Kidney tubule cell (primary cell): ENCODE measurements at places on chromosomes 7 and 10.
A peak's percentile ranks its signal among the peaks of the same experiment; 100 is the strongest.

- DNase-seq = peak; percentile 82
Measured at GRCh38 chr10:79067241-79068202, 1.2 kb upstream of the ZMIZ1 start.

DNA sequence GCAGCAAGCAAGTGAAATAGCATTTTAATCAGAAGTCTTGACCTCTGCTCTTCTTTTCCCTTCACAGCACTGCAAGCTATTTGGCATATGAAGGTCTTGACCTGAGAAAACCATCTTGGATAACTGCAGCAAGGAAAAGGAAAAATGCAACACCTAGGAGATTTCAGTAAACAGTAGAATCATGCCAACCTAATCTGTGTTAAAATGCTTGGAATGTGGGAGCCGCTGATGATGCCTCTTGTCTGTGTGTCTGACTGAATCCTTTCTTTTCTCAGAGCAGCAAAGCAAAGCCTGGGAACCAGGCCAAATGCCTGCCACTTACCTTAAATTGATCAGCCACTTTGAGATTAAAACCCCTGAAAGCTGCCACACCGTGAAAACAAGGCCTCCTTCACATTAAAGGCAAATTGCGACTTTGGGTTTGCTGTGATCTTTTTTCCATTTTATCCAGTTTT is 80.4 kb upstream of the CDK6 start:
- peak; percentile 90 for DNase-seq

DNA sequence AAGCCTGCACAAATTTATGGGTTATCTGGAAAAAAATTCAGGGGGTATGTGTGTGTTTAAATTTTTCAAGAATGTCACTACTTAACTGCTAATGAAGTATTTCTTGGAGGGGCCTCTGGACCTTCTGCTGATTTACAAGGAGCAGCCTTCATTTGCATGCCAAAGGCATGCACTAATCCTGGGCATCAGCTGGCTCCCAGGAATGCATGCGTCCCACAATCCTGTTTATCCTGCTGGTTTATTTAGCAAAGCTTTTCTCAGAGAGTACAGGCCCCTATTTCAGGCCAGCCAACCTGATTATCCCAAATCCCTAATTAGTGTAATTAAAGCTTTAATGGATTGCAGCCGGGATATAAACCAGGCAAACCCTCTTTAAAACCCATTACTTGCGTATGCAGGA is 170.4 kb downstream of the TAX1BP1 start:
- no peak for DNase-seq

GRCh38 chr7:149459540-149460452 is 1.1 kb downstream of the ZNF777 start:
- peak; percentile 36 for DNase-seq

DNA sequence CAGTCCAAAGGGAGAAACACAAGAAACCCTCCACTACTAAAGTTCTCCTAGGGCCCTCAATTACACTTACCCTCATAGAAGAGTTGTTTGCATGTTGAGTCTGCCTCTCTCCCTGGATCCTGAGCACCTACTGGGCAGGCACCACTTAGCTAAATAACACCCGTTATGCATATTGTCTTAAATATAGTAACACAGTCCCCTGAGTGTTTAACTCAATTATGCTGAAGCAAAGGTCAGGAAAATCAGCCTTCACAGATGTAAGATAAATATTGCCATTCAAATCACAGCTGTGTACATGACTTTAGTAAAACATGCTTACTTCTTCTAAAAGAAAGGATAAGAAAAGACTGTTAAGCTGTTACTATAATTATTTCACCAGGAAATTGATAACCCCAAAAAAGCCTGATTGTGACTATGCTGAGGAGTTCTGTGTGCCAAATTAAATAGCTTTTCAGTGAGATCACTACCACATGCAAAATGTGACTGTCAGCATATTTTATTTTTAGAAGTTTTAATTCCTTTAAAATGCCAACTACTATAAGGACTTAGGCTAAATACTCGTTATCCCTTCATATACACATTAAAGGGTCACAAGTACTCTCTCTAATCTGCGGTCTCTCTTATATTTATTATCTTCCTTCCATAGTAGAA is 733.9 kb upstream of the PHF14 start:
- DNase-seq = no peak

DNA sequence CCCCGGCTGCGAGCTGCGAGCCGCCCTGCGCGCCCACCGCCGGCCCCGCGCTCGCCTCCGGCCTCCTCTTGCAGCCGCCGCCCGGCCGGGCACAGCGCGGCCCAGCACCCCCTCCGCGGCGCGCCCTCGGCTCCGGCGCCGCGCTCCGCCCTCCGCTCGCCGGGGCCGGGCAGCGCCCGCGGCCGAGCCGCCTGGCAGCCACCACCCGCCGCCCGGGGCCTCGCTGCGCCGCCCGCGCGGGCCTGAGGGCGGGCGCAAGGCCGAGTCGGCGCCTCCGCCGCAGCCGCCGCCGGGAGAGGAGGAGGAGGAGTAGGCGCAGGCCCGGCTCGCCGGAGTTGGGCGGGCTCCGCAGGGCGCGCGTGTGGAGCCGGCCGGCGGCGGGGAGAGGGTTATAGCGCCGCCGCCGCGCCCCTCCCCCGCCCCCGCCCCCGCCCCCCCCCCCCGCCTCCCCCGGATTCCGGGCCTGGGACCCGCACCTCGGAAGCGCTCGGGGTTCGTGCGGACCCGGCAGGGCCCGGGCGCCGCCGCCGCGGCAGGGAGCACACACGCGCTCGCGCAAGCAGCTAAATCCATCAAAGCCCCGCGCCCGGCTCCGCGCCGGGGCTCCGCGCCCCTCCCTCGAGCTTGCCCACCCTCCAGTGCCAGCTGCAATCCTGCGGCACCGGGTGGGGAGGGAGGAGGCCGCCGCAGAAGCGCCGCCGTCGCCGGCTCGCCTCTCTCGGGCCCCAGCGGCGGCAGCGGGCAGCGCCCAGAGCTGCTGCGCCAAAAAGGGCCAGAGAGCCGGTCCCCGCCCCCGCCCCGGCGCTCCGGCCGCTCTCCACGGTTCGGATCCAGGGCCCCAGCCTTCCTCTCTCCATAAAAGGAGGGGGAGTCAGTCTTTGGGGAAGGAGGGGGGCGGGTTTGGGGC is at the start of gene PDGFA:
Gene PDGFA, minus strand, starts transcription at position 363 of the 907 bp plus-strand sequence. CDS start 845 bp downstream, outside the sequence.
- DNase-seq = peak; percentile 78

GRCh38 chr10:85702768-85703167 is 663.8 kb downstream of the GRID1 start:
- DNase-seq = no peak

DNA sequence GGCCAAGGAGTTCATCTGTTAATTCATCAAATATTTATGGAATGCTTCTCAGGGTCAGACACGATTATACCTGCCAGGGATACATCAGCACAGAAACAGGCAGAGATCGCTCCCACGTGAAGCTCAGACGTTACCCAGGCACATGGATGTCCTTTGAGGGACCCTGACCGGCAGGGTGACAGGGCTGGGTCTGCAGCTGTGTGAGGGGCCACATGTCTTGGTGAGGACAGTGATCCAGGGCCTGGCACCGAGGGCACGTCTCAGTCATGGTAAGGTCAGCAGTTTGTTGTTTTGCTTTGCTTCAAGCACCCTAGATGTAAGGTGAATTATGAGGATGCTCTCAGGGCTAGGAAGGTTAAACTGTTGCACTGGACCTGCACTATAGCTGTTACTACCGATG is 227.9 kb downstream of the WDR37 start:
- DNase-seq = no peak

DNA sequence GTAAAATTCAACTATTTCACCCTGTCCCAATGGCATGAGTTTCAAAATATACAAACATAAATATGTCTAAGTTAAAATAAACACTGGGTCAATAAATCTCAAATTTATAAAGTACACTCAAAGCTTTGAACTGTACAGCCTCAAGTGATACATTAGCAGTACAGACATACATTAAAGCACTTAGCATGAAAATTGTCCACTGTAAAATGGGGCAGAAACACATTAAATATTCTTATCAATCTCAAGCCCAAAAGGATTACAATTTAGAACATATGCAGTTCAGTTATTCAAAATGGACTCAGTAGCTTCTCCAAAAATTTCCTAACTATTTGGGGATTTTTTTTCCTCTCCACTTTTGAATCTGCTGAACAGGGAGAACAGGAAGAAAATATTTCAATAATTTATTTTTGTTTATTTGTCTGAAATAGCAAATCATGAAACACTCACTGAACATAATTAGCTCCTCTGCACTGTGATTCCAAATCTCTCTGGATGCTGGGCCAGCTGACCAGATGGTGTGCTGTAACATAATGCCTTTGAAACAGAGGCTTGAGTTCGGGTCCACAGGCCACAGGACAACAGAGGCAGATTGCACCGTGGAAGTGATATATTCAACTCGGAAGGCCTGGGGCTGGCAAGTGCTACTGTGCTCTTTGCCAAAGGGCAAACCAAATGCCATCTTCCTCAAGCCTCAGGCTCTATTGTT is 248.9 kb upstream of the LRRN3 start:
- no peak for DNase-seq

DNA sequence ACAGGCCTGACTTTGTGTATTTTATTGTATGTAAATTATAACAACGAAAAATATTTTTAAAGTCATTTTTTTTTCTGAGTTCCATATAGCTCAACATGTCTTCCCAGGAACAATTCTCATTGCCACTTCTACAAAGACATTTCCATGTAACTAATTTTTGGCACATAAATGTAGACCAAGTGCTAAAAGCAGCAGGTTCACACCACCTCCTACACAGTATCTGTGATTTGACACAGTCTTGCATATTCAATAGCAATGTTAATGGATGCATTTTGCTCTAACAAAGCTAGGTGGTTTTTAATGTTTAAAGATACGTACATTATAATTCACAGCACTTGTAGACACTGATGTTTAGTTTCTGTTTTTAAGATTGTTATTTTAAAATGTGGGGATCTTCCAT is 346.5 kb downstream of the GPAM start:
- DNase-seq = no peak

GRCh38 chr7:5429857-5430611 is 6.4 kb upstream of the TNRC18 start:
- DNase-seq = peak; percentile 68

- DNase-seq = peak; percentile 29
Measured at GRCh38 chr10:58963723-58964124, 212.7 kb upstream of the PHYHIPL start.

DNA sequence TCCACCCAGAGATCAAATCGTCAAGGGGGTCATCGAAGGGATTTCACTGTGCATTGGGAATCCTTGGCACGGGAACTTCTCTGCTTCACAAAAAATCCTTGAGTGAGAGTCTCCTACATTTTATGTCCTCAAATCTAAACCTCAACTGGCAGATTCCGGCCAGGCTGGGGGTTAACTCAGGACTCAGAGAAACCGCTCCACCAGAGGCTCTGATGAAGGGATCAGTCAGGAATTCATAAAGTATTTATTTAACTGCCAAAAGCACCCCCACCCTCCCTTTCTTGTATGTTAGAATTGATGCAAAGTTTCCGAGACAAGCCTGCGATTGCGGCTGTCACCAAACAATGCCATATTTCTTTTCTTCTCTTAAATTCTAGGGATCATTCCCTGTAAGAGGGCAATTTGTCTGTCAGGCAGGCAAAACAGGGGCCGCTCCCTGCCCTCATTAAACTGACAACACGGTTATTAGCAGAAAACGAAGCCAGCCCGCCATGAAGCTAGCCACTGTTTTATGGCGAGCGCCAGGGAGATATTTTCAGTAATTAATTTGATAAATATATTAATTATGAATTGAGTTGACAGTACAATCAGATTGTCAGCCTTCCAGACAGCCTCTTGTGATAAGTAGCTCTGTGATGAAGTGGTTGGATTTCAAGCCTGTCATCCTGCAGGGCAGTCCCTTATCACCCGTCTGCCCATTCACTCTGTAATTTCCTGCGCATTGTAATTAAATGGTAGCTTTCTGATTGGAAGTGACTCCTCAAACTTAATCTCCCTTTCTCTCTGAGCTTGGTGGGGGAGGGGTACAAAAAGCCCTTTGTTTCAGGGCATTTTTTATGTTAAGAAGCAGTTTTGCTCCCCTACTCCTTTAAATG is 153.0 kb upstream of the GPR26 start:
- DNase-seq = no peak

GRCh38 chr10:11907914-11908313 is 84.8 kb downstream of the PROSER2 start:
- DNase-seq = no peak

DNA sequence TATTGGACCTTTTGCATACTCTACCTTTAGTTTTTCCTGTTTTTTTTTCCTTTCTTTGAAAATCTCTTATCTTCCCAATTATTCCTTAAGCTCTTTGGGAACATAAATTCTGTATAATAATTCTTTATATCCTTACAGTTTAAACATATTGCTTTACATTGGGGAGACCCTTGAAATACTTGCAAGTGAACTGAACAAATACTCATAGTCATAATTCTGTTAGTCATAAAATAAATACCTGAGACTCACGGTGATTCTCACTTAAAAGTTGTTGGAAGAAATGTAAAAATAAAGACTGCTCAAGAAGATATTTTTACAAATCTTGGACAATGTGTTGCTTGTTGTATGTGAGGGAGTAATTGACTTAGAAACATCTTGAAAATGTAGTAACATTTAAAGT is 515.2 kb upstream of the POT1 start:
- DNase-seq = no peak

- DNase-seq = peak; percentile 32
Measured at GRCh38 chr10:50851884-50852671, 33.3 kb downstream of the A1CF start.

GRCh38 chr7:50960621-50961310 is 178.1 kb upstream of the GRB10 start:
- no peak for DNase-seq

GRCh38 chr7:69859342-69859741 is 261.1 kb downstream of the AUTS2 start:
- no peak for DNase-seq

DNA sequence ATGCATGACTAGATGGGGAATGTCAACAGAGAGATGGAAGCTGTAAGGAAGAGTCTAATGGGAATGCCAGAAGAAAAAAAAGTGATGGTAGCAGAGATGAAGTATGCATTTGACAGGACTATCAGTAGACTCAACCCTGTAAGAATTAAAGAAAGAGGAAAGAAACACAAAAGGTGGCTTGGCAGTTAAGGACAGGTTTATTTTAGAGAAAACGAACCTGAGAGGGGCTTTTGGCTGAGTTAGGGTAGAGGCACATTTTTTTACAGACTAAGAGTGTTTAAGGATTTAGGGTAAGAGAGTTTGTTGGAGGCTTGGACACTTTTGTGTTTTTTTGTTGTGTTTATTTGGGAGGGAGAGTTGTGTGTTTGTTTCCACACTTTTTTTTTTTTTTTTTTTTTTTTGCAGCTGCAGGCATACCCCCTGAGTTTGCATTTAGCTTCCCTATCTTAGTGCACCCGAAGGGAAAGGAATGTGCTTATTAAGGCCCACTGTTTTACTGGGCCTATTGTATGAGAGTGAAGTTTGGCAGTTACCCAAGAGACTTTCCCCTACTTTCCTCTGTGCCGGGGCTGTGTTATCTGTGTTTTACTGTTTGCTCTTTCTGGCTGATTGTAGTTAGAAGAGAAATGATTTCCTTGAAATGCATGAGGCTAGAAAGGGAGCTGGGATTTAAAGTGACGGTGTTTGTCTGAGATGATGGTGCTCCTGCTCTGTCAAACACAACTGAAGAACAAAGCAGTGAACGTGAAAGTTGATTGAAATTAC is 32.0 kb downstream of the NPVF start:
- no peak for DNase-seq

DNA sequence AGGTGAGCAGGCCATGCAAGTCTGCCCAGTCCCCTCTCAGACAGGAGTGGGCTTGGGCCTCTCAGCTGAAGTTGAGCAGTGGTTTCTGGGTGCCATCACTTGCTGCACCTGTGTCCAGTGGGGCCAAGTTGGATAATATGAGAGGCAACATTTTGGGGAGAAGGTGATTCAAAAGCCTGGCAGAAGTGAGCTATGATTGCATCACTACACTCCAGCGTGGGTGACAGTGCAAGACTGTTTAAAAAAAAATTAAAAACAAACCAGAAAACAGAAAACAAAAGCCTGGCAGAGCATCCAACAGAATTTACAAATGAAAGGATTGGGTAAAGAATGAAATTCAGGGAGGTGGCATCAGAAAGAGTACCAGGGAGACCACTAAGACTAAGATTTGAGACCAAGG is 121.5 kb upstream of the LAMB4 start:
- DNase-seq = no peak
